ENCODE measurements at places on chromosomes 1 and 21. TPM values are rescaled to one million over a fixed set of nuclear protein-coding genes. Genes with fewer than 3 reads are reported as not detected.

The CLEC20A gene
- not detected for polyA plus RNA-seq

The PLA2G5 gene
- not detected for polyA plus RNA-seq

The BACE2 gene
- 0.26 TPM for polyA plus RNA-seq

The FLG2 gene
- polyA plus RNA-seq: not detected

The DIO1 gene
- polyA plus RNA-seq: not detected

GRCh38 chr1:66712839-66713238 lies 39.4 kb upstream of the DYNLT5 start:
- DNase-seq: no peak

DNA sequence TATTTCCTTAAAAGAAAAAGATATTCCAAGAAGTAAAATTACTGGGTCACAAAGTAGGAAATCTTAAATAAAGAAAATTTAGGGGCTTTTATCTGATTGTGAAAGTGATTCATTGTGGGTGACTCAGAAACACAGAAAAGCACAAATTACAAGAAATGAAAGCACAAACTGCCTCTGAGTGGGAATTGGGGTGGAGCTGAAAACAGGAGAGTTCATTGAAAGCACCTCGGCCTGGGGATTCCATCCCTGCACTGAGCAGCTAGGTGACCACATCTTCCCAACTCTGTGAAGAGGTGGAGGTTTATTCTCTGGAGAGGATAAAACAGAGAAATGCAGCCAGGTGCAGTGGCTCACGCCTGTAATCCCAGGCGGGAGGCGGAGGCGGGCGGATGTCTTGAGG lies 7.4 kb downstream of the GJA4 start:
- no peak for DNase-seq

- no peak for DNase-seq
Measured at GRCh38 chr1:101992821-101993575, 3.7 kb downstream of the OLFM3 start.

DNA sequence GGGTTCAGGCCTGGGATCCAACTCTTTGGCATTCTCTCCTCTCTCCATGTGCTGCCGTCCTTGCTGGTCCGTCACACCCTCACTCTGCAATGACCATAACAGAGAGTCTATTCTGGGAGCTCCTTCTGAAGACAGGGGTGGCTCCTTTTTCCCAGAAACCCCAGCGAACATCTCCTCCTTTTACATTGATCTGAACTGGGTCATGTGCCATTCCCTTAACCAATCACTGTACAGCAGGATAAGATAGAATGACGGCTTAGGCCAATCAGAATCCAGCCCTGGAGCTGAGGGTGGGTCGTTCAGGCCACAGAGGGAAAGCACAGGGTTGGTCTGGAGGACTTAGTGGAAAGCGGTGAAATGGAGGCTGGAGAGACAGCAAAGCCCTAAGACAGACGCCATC lies 740.1 kb downstream of the MATN1 start:
- DNase-seq: no peak

- no peak for DNase-seq
Measured at GRCh38 chr21:42040411-42041180, 30.4 kb upstream of the ZBTB21 start.

DNA sequence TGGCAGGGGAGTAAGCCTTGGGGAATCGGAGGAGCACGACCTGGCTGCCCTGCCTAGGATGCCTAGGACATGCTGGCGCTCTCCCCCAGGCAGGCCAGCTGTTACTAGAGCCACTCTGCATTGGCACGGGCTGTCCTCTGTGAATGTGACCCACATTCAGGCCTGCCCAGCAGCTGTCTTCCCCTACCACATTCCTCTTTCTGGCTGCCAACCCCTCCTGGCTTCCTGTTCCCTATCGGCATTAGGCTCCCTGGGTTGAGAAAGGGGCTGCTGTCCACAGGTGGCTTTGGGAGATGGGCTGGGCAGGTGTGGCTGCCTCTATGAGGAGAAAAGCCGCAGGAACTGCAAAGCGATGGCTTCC lies 2.3 kb upstream of the NFASC start:
- DNase-seq: no peak

- no peak for DNase-seq
Measured at GRCh38 chr1:2072891-2073290, 22.7 kb downstream of the PRKCZ start.

GRCh38 chr1:169305948-169306347 lies 61.6 kb downstream of the NME7 start:
- DNase-seq: no peak

DNA sequence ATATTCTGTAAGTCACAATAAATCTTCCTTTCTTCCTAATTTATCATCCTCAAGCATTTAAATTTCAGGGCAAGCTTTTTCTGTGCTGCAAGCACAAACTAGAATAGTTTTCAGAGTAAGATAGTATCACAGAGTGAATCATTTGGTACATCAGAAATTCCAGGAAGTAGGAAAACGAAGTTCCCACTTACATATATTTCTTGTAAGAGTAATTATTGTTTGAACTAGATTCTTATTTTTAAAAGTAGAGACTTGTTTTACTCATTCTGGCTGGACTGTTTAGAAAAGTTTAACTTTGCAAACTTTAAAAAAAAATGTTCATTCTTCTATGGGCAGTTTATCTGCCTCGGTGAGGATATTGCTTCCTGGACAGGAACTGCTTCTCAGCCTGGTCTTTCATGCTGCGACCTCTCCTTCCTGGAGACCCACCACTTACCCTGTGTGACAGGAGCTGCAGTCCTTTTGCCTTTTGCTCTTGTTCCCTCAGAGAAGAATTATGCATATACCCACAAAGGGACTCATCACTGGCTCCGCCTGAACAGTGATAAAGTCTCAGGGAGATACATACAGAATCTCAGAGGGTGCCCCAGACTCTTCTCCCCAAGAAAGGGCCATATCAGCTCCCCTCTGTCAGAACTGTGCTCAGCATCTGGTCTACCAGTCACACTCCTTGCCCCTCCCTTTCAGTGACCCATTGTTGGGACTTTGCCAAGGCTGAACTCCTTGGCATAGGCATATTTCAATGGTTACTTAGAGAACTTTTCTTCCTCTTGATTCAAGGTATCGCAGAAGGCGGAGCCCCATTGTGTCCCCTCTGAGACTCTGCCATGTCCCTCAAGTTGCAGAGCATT lies 102.7 kb upstream of the CD55 start:
- DNase-seq: no peak

- no peak for DNase-seq
Measured at GRCh38 chr1:161978011-161978790, 45.5 kb downstream of the OLFML2B start.

DNA sequence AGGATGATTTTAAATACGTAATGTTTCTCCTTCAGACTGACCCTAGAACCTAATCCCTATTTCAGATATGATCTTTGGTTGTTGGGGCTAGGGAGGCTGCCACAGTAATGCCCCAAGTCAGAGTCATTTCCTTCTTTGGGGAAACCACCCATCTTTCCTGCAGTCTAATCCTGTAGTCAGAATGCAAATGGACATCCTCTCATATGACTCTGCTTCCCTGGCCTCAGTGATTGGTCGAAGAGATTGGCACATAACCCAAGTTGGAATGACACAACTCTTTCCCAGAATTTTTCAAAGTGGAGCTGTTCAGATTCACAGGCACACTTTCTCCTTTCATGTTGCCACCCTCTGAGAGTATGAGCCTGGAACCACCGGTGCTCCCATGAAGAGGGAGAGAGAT lies 58.8 kb upstream of the ZNF644 start:
- peak; percentile 12 for DNase-seq

GRCh38 chr1:56922070-56922469 lies 43.7 kb downstream of the C8B start:
- DNase-seq: no peak

DNA sequence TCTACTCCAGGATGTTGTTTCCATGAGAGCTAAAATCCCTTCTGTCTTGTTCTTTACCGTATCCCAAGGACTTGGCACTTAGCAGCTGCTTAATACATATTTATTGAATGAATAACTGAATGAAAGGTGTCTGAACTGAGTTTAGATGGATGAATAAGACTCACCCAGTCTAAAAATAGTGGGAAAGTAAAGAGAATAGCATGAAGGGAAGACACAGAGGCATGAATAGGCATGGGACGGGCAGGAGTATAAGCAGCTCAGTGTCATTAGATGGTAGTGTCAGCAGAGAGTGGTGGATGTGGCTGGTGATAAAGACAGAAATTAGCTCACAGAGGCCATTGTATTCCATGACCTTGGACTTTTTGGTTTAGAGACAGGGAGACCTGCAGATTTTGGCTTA lies 9.2 kb downstream of the IL12RB2 start:
- DNase-seq: no peak

Data from CD14-positive monocyte (primary cell).